EL (cell line): ENCODE measurements at places on chromosomes 3 and 15.

GRCh38 chr3:11212784-11213183, 58.5 kb downstream of the HRH1 start:
- peak; percentile 18 for DNase-seq

GRCh38 chr15:91054816-91055215, 32.4 kb upstream of the VPS33B start:
- no peak for DNase-seq

DNA sequence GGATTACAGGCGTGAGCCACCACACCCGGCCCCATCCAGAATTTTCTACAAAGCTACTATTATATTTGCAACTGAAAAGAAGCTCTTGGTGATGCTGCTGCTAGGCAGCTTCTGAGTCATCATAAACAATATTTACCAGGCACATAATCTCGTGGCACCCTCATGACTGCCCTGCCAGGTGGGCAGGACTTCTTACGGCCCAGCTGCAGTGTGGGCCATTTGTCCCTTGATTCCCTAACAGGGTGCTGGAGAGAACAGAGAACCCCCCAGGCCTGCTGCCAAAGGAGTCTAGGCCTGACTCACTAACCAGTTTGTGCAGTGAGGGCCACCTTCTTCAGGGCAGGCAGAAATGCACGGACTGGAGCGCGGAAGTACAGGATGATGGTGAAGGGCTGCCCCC, 4.9 kb downstream of the EPB42 start:
- no peak for DNase-seq

GRCh38 chr3:4904811-4905695, 74.2 kb upstream of the BHLHE40 start:
- DNase-seq: peak; percentile 13

GRCh38 chr15:31495281-31495680, 168.6 kb downstream of the KLF13 start:
- DNase-seq: no peak

GRCh38 chr15:59583088-59583487, 28.5 kb upstream of the GCNT3 start:
- DNase-seq: no peak

- DNase-seq: no peak
These were observed 223.4 kb downstream of the STT3B start for GRCh38 chr3:31755926-31756658.

- DNase-seq: no peak
These were observed 25.4 kb downstream of the MAPKAPK3 start for GRCh38 chr3:50642382-50642781.

DNA sequence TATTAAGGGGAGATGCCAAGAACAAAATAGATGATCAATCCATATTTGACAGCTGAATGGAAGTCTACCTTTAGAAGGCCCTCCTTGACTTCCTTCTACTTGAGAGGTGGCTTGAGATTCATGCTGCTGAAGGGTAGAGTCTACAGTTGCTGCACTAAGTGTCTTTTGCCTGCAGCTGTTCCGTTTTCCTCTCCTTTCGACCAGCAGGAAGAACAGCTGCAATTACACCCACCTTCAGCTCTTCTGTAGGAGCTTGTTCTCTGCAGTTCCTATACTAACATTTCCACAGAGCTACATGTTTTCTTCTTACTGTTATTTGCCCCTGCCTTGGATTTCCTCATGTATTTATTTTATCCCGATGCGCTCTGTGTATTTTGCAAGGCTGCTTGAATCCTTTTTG, 79.1 kb downstream of the ARRDC4 start:
- DNase-seq: no peak

DNA sequence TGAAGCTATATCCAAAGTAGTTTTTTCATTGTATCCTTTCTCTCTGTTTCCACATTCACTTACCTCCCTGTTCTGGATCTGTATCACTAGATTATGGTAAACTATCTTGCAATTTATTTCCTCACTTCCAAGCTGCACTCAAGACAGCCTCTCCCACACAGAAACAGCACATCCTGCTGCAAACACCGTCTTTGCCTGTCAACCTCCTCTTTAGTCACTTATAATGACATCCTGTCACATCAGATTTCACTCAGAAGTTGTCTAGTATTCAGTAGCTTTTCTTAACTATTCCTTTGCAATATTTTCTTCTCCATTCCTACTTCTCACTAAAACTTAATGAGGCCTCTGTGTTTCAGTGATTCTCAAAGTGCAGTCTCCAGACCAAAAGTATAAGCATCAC, 490.8 kb downstream of the IGSF11 start:
- DNase-seq: no peak

- DNase-seq: no peak
These were observed 57.1 kb downstream of the CAPN7 start for GRCh38 chr3:15263120-15263519.

- DNase-seq: no peak
These were observed 64.0 kb upstream of the EPHA3 start for GRCh38 chr3:89043406-89043932.

DNA sequence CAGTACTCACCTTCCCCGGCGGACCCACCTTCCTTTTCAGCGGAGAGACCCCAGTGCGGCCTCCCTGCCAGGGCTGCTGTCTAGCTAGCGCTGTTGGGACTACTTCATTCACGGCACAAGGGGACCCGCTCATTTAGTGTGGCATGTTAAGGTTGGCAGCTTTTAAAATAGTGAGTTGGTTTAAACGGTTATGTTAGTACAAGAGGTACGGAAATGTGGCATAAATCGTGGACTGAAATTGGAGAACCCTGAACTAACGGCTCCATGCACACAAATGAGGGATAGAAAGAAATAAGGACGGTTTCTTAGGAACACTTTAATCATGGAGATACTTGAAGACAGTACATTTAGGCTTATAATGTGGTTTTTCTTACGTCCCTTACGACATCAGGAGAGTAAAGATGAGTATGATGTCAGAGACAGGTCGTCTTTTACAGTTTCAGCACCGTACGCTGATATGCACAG, 752 bp downstream of the CEP63 start:
- DNase-seq: no peak

- peak; percentile 96 for DNase-seq
These were observed 14.9 kb downstream of the LIPH start for GRCh38 chr3:185537369-185537970.

GRCh38 chr3:126121632-126122031, 37.7 kb upstream of the SLC41A3 start:
- DNase-seq: no peak

GRCh38 chr3:48241796-48242455, 1.0 kb downstream of the ZNF589 start:
- no peak for DNase-seq

DNA sequence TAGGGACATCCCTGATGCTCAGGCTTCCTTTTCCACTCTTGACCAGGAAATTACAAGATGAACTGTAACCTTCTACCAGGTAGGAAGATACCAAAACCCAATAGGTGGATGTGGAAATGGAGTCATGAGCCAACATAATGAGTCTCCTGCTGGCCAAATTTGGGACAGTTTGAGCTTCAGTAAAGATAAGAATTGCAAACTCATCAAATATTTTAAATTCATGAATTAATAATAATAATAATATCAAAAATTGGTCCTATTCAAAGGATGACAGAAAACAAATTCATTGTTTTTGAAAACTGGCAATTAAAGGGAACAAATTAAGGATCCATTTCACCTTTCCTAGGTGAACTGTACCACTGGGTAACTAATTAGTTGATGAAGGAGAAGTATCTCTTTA, 309.7 kb downstream of the NEK10 start:
- DNase-seq: no peak

GRCh38 chr3:167394003-167394402, 13.9 kb upstream of the ZBBX start:
- no peak for DNase-seq

GRCh38 chr3:34008191-34008590, 209.8 kb downstream of the PDCD6IP start:
- DNase-seq: no peak

DNA sequence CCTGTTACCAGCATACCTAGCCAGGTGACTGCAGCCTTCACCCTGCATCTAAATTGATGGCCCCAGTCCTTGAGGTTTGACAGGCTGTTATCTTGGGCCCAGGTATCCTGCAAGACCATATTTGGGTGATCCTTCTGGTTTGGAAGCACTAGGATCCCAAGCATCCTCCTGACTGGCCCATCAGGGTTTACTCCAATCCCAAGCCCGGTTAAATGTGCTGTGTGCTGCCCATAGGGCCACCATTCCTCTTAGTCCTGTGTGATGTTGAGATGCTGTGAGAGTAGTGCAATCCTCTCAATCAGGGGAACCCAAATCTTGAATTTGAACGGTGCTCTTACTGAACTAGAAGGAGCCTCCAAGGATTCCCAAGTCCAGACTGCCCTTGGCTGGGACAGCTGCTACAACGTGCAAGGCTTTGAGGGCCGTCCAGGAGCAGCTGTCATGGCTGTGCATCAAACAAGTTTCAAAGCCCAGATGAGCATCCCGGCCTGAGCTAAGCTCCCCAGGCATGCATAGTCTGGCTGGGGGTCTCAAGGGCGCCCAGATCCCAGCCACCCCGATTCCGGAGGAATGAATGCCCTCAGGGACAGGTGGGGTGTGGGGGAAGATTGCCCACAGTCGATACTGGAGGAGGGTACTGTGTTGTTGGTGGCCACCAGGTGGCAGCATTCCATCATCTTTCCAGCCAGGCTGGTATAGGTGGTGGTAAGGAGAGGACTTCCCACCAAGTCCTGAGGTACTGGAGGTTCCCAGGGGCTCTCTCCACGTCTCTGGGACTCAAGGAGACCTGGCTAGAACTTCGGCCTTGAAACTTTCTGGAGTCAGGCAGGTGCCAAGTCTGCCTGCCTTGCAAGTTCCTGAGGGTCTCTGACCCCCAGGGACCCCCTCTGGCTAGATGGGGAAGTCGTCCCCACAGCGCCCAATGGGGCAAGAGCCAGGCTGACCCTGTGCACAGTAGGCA, 32.6 kb downstream of the RBM5 start:
- DNase-seq: peak; percentile 79

DNA sequence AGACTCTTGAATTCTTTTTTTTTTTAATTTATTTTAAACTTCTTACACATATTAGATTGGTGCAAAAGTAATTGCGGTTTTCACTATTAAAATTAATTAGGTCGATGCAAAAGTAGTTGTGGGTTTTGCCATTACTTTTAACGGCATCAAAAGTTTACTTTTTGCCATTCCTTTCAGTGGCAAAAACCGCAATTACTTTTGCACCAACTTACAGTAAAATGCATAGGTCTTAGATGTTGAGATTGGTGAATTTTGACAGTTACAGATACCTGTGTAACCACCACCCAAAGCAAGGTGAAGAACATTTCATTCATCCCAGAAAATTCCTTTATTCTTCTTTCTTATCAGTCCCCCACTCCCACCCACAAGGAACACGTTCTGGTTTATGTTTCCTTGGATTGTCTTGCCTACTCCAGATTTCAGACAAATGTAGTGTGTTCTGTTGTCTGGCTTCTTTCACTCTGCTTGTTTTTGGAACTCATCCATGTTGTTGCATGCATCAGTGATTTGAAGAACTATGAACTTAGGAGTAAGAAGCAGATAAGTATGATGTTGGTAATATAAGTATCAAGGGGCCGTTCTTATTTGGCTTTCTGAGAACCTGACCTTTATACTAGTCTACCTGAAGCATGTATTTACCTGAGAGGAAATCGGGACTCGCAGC, 198.4 kb upstream of the UBE2E1 start:
- no peak for DNase-seq

DNA sequence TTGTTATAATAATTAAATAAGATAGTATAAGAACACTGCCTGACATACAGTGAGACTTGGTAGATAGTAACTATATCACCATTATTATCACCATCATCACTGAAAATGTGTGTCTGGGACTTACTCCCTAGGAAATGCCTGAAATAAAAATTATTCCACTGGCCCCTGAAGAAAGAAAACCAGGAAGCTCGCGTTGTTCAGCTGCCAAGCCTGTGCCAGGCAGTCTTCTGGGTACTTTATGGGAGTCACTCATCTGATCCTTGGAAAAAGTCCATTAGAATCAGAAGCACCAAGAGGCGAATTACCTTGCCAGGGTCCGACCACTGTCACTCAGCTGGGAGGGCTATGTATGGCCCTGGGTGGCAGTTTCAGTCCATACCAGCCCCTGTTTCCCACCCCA, 220.3 kb upstream of the TPM1 start:
- DNase-seq: no peak

DNA sequence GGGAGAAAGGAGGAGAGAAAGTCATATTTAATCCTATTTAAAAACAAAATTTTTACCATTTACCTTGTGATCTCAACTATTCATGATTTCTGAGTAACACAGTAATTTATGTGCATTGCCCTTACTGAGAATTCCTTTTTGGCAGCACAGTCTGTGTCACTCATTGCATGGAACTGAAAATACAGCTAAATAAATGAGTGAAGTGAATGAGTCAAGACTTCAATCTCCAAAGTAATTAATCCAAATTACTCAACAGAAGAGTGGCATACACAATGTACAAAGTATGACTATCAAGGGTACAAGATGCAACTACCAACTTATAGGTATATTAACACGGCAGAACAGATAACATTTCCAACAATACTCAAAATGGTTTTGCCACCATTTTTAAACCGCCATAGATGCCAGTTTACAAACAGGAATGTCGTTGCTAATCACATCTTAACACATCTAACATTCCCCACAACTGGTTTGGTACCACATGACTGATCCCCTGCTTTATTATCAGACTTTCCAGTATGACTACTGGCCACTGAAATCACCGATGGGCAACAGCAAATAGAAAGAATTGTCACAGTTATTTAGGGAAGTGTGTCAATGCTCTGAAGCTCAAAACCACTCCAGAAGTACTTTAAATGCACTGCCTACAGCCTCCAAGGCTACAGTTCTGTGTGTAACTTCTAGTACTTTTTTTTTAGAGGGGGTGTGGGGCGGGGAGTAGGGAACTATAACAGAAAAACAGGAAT, 410.4 kb downstream of the SHQ1 start:
- no peak for DNase-seq

DNA sequence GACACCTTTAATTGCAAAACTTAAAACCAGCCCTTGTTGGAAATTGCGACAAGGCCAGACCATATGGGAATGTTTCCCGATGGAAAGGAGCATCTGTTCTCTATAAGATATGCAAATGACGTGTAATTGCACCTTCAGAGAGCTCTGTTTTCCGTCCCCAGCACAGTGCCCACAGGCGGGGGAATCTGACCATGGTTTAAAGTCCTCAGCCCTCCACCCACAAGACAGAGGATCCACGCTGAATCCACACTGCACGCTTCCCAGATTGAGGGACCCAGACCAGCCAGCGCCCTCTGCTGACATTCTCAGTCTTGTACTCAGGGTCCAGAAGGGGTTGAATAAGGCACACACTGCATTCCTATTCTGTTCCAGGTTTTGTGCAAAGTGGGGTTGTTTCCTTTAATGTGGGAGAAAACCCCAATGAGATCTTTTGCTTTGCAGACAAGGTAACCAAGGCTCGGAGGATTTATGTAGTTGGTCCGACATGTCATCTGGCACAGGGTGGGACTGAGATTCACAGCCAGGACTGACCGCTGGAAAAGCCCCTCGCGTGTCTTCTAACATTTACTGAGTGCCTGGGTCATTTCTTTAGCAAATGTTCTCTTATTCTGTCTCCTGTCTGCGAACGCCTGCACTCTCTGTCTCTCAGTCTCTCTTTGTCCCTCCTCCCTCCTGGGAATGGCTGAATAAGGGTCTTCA, 36.8 kb upstream of the KLHL25 start:
- DNase-seq: peak; percentile 50

GRCh38 chr3:57952208-57952631, 56.0 kb upstream of the FLNB start:
- peak; percentile 87 for DNase-seq
